ENCODE measurements at places on chromosomes 1 and 21.

- DNase-seq, result no peak
Measured at GRCh38 chr1:68481041-68481440, 15.8 kb downstream of the DEPDC1 start.

DNA sequence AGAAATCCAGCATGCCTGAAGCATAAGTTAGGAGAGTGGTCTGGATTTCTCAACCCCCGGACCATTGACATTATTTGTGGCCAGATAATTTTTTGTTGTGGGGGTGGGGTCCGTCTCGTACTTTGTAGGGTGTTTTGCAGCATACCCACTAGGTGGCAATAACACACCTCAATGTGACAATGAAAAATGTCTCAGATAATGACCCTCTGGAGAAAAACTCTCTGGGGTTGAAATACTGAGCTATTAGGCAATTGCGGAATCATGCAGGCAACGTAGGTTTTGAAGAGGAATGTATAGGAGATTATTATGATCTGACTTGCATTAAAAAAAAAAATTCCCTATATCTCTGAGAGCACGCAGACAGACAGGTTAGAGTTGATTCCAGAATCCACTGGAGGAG, 25.3 kb upstream of the RRP15 start:
- no peak for DNase-seq

DNA sequence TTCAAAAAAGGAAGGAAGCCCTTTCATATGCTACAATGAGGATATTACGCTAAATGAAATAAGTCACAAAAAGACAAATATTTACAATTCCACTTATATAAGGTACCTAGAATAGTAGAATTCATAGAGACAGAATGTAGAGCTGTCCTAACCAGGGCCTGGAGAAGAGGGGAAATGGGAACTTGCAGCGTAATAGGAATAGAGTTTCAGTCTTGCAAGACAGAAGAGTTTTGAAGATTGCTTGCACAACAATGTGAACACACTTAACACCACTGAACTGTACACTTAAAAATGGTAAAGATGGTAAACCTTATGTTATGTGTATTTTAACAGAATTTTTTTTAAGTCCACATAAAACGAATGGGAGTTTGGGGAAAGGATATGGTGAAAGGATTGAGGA, 2.9 kb downstream of the CD1B start:
- no peak for DNase-seq

DNA sequence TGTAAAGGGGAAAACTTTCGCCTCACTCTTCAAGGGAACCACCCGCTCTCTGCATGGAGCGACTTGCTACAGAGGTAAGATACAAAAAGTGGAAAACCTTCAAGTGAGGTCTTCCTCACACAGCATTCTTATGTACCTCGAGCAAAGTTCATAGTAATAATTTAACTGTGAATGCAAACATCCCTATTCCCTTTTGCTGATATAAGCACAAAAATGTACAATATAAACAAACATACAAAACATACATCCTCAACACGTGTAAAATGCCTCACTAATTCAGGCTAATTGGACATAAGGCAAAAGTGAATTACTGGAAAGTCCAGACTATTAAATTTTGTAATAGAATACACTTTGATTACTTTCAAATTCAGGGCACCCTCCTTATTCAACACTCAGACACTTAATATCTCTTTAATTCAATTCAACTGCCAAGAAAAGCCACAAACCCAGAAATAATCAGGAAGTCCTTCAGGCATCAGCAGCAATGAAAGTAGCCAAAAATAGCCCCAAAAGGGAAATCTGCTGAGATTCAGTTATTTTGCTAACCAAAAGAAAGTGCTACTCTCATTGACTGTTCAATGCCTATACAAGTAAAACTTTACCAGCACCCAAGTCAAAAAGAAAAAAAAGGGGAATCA, 15.2 kb upstream of the LMX1A start:
- no peak for DNase-seq

DNA sequence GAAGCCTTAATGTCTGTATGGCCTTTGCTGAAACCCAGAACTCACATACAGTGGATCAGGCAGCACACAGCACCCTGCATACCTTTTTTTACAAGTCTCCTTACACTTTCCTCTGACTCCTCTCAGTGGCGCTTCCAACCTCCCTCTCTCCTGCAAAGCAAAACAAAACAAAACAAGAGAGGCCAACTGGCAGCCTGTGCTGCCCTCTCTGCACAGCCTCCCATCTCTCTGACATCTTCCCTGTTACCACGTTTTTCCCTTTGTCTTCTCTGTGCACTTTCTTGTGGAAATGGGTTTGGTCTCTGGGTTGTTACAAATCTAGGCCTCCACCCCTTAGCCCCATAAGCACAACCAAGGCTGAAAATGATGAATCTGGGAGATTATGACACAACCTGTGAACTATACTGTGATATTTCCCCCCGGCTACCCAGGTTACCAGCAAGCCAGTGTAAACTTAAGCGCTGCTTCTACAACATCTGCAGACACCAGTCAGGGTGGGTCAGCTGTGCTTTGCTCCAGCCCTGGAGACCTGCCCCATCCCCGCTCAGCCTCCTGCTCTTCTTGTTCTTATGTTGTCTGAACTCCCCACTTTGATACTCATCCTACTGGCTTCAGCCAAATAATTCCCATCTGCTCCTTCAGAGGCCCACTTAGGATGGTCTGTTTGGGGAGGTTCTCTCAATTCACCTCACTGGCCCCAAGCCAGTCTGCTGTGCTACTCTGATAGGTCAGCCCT, 54.9 kb upstream of the FMOD start:
- no peak for DNase-seq

All from KG1 (cell line).